ENCODE measurements at places on chromosomes 12 and 14. TPM values are rescaled to one million over a fixed set of nuclear protein-coding genes. Genes with fewer than 3 reads are reported as not detected.

- no peak for DNase-seq
Measured at GRCh38 chr14:51743588-51744000, 91.9 kb downstream of the FRMD6 start.

- DNase-seq: no peak
Measured at GRCh38 chr12:3463921-3464320, 27.1 kb upstream of the PRMT8 start.

DNA sequence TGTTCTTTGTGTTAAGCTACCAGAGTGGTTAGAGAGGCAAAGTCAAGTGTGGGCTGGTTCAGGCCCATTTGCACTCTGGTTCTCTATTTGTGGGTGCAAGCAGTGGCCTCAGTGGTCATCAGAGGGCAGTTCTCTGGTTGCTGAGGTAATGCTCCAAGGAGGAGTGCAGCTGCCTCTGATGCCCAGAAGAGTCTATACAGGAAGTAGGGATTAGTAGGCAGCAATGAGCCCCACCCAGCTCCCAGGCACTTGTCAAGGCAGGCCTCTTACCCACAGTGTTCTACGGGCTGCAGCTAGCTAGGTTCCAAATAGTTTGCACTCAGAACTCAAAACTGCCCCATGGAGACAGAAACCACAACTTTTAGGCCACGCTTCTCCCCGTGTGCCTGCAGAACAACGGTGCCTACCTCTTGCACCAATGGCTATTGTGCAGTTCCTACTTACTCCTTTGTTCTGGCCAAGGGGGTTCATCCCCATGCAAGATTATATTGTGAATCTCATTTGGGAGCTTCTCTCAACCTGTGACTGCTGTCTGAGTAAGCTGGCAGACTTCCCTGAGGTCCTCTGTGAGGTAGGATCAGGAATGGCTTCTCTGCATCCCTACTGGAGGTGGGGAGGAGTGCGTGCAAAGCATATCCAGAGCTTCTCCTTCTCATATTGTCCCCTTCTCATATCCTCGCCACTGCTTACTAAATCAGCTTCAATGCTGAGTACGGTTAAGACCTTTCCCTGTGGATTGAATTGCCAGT lies 410.3 kb upstream of the LMO3 start:
- DNase-seq: no peak

GRCh38 chr12:50564237-50564947 lies 59.6 kb downstream of the DIP2B start:
- DNase-seq: no peak

GRCh38 chr12:105995961-105996431 lies 142.8 kb downstream of the NUAK1 start:
- DNase-seq: no peak

GRCh38 chr12:93938317-93938716 lies 210.1 kb upstream of the PLXNC1 start:
- DNase-seq: no peak

DNA sequence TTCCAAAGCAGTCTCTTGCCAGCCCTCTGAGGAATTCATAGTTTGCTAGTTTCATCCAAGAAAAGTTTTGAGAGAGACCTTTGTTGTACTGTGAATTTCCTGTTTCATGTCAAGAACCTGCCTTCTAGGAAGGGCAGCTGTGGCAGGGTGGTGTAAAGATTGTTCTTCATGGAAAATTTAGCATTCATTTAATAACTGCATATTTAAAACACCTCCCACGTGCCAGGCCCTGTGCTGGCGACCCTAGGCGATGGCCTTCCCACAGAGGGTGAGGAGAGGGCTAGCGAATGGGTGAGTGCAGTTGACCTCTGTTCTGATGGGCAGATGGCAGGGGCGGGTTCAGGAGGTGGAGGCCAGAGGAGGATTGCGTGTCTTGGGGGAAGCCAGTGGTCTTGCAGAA lies 43.2 kb downstream of the MLXIP start:
- DNase-seq: no peak

DNA sequence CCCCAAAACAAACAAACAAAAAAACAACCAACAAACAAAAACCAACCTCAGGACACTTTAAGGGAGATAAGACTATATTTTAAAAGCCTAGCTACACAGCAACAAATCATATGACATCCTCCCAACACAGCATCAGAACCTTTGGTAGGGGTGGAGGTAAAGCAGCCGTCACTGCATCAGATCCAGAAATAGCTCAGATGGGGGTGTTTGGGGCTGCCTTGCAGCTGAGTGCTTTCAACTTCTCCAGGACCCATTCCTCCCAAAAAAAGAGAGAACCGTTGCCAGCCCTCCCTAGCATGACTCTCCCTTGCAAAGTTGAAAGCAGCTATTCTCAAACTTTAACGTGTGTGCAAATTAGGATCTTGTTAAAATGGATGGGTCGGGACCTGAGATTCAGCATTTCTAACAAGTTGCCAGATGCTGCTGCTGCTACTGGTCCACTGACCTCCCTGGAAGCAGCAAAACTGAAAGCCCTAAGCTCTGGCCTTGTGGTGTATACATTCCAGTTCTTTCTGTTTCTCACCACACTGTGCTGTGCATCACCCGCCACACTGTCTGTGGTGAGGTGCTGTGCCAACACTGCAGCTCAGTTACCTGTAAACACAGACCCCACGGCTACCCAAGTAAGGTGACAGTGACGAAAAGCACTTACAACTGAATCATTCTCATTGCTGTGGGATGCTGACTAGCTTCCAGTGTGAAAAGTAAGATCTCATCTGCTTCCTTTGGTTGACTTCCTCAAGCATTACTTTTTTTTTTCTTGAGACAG lies 54.0 kb downstream of the SLC38A1 start:
- no peak for DNase-seq

DNA sequence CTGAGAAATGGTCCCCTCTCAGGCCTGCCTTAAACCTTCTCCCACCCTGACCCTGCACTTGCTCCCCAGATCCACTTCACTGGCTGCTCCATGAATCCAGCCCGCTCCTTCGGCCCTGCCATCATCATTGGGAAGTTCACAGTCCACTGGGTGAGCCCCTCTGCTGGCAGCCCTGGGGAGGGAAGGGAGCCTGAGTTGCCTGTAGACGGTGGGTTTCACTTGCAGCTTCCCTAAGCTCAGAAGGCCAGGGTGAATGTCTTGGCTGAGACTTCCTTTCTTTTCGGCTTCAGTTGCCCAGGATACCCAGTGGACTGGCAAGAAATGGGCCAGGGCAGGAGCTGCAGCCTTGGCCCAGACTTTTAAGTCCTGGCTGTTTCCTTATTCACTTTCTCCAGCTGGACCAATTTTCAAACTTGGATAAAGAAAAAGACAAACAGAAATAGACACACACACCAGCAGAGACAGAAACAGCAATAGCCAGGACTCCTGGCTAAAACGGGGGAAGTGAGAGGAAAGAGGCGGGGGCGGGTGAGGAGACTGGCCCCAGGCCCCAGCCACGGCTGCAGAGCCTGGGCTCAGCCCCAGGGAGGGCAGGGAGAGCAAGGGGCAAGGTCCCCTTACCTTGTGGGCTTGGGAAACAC lies 2.0 kb downstream of the AQP6 start:
- DNase-seq: no peak

- DNase-seq: no peak
Measured at GRCh38 chr14:20627346-20628027, 14.0 kb downstream of the OR6S1 start.

DNA sequence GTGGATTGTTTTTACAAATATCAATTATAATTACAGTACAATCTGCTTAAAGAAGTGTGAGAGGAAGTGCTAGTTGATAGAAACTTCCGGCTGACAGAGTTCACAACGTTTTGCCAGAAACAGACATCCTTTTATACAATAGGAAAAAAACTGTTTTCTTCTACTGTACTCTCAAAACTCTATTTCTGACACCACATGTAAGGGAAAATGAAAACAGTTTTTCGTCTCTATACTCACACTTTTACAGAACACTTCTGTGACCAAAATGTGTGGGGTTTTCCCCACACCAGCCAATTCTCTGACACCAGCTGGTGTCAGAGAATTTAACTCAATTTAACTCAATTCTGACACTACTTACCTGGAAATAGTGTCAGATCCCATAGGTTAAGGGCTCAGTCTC lies 24.2 kb upstream of the HIF1A start:
- DNase-seq: no peak

- DNase-seq: no peak
Measured at GRCh38 chr14:89384023-89384422, 33.0 kb downstream of the FOXN3 start.

GRCh38 chr12:7205091-7205490 lies 15.6 kb downstream of the PEX5 start:
- DNase-seq: no peak

DNA sequence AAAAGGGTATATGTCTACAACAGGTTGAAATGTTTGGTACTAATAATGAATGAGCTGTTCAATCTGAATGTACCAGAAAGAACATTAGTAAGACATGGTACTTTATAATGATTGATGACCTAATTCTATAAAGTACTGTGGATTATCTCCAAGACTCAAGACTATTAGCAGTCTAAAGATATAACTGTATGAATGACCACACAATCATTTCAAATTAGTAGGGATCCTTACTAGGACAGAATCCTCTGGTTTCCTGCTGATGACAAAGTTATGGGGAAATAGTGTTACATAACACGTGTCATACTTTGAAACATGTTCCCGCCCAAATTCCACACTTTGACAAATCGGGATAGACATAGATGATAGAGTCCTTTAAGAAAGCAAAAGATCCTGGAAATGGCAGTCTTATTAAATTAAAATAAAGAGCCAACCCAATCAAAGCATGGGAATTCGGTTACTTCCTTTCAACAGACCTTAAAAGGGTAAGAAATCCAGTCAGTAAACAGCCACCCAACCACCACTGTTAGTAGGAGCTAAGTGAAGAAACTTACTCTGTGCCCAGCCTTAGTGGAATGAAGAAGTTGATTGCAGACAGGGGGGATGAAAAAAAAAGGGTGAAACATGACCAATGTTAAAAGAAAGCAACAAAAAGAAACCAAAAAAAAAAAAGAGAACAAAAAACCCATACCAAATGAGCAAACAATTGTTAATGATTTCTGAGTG lies 2.8 kb downstream of the VPS29 start:
- DNase-seq: no peak

The DYRK4 gene
- total RNA-seq: 31.6 TPM

The KRT74 gene
- total RNA-seq: 0.10 TPM

The SOAT2 gene
- 1.9 TPM for total RNA-seq

The C12orf60 gene
- total RNA-seq: 2.7 TPM

The EFS gene
- total RNA-seq: 59.3 TPM

The ADGRD1 gene
- total RNA-seq: 2.6 TPM

The KRT75 gene
- not detected for total RNA-seq

The ADCY6 gene
- 54.4 TPM for total RNA-seq

The ZFC3H1 gene
- total RNA-seq: 38.2 TPM

The PTPRB gene
- total RNA-seq: 1.2 TPM

The NKX2-8 gene
- total RNA-seq: 1.1 TPM
